ENCODE measurements at places on chromosomes 1 and 21.

DNA sequence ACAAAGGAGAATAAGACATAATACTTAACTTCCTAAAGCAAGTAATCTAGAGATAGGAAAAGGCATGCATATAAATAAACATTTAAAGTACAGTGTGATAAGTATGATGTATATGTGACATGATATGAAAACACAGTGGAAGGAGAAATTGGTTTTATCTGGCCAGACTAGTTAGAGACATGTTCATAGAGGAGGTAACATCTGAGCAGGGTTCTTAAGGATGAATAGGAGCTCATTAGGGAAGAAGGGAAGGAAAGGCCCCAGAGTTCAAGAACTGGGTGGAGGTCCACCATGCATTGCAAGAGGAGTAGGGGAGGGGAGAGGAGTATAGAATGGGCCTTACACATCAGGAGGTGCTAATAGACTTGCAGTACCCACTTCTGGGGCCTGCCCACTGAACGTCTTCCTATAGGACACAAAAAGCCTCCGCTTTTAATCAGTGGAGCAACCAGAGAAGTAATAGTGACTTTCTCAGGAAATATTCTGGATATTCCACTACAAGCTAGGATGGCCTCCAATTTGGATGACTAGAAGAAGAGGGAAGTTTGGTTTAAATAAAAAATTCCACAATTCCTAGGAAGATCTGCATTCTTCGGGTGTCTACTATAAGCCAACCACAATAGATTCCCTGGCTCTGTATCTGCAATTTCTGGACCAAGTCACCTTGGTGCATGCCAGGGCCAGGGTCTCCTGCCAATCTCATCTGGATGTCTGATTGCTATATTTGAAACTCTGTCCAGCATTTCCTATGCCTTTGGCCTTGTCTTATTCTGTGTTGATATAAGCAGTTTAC, 41.9 kb downstream of the NGF start:
- DNase-seq = no peak

DNA sequence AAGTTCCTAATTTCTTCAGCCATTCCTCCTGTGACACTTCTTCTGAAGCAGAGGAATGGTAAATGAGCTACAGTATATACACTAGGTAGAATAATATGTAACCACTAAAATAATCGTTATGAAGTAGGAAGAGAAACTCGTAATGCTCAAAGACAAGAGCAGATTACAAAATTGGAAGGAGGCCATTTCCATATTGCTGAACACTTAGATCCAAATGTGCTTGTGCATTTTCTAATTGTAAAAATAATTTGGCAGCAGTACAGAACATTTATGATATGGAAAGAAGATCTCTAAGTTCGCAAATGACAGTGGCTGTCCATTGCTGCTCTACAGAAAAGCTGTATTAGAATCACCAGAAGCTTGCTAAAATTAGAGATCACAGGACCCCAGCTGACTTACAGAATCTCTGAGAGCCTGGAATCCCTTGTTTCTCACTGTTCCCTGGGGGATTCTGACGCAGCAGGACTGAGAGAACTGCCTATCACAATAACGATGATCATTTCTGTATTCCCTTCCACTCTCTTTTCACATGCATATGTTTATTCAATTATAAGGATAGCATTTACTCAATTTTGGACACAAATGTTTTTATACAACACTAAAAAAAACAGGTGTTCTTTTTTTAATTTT, 242.1 kb downstream of the OMA1 start:
- no peak for DNase-seq

GRCh38 chr1:45238846-45239245, 32.4 kb upstream of the ZSWIM5 start:
- no peak for DNase-seq

DNA sequence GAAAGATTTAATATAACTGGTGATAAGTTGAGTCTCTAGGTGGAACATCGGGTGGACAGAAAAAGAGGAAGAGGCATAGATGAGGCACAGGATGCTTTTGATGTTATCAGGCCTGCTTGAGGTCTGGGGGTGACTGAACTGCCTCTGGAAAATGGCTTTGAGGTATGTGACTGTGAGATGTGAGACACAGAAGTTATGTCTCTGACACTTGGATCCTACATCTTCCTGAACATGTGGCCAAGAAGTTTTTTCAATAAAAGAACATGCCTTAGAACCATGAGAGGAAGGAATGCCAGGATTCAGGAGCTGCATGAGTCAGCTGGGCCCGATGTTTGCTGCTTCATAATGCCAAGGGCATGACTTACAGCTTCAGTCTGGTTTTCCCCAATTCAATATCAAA, 11.5 kb upstream of the AIM2 start:
- DNase-seq = peak; percentile 77

DNA sequence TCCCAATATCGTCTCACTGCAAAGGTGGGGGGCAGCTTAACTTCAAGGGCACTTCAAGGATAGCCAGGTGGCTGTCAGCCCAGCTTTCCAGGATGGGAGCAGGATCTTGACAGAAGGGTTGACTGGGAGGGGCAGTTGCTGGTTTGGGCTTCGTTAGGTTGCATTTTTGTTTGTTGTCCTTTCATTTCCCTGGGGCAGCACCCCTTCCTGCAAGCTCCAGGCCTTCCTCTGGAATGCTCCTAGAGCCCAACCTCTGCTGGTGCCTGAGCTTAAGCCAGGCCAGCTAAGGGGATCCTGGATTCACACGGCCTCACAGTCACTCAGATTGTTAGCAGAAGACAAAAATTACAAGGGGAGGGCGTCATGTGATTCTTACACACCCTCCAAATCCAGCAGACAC, 4.1 kb upstream of the OLIG2 start:
- DNase-seq = no peak

DNA sequence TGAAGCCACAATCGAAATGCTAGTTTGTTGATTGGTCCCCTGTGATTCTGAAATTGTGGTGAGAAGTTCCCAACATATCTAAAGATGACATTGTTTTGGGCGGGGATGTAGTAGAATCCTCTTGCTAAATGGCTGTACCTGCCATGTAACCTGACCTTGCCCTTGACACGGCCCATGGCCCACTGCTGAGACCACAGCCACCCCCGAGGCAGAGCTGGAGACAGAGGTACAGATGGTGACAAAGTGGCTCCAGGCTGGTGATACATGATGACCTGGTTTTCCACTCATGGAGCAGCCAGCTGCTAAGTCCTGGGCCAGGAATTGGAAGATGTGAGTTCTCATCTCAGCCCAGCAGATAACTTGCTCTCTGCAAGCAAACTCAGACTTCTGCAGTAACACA, 226.5 kb downstream of the FOXD2 start:
- DNase-seq = no peak

GRCh38 chr21:42834726-42835191, 44.6 kb downstream of the WDR4 start:
- no peak for DNase-seq

DNA sequence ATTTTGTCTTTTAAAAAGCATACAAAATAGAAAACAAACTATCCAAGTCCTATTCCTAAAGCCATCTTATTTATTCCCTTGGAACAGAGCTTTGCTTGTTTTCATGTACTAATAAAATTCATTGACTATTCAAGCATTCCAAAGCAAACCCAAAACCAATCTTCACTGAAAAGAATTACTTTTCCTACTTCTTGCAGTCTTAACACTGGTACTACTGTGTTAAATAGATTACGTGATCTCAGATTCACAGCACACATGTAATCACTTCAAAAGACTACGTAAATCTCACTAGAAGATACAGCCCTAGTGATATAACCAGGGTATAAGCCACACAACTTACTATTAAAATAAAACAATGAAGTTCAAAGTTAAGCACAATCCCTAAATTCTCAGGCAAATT, 39.0 kb downstream of the ZZZ3 start:
- DNase-seq = no peak

GRCh38 chr1:8137481-8138244, 111.6 kb upstream of the ERRFI1 start:
- peak; percentile 98 for DNase-seq

GRCh38 chr1:218686258-218686657, 341.1 kb downstream of the TGFB2 start:
- DNase-seq = peak; percentile 93

DNA sequence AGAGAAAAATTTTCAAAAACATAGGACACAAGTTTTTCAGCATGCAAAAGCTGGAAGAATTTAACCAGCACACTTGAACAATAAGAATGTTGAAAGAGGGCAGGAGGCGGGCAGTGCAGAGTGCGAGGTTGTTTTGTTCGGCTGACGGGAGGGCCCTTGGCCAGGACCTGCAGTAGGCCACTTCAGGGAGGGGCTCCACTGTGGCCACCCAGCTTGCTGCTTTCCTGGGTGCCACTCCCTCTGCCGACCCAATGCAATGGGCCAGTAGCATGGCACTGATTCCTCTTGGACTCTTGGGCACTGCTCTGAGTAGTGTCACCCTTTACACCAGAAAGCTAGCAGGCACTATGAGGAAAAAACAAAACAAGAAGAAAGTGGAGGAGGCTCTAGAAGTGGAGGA, 92.9 kb downstream of the SNRPE start:
- DNase-seq = no peak

GRCh38 chr1:234780531-234781162, 170.7 kb upstream of the IRF2BP2 start:
- no peak for DNase-seq

DNA sequence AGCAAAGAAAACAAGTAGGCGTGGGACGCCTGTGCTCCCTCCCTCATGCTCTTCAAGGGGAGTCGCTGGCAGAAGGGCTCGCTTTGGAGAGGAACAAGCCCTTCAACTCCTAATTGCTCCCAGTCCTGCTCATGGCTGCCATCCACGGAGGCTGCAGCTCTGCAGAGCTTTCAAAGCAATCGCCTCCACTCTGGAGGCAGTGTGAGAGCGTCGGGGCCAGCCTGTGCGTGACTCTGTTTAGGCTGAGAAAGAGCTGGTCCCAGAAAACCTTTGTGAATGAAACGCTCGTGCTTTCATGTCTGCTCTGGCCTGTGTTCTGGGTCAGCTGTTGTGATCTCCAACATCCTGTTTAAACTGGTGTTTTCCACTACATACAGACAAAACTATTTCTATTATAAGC, 23.9 kb upstream of the RUNX1 start:
- DNase-seq = no peak

GRCh38 chr1:7042322-7043190, 257.3 kb downstream of the CAMTA1 start:
- DNase-seq = peak; percentile 36

DNA sequence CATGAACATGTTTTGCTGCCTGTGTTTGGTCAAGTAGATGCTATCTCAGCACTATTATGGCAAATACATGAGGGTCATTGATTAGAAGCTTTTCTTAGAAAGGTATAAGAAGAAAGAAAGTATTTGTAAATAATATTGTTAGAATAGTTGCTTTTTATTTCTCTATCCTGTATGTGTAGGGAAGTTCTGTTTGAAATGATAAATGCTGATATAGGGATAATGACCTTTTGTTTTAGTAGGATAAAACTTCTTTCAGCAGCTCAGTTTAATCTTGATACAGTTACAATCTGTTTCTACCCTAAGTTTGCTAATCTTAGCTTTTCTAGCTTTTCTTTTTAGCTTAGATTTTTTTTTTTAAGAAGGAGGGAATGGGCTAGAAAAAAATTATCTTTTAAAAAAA, 63.3 kb downstream of the USP25 start:
- DNase-seq = no peak

- DNase-seq = no peak
Observed at GRCh38 chr1:7698641-7699040, 72.5 kb upstream of the VAMP3 start.

GRCh38 chr1:203645996-203646395, 19.4 kb downstream of the ATP2B4 start:
- DNase-seq = peak; percentile 64

GRCh38 chr1:36847761-36848160, 186.6 kb downstream of the GRIK3 start:
- no peak for DNase-seq

GRCh38 chr1:92882819-92883218, 51.0 kb downstream of the RPL5 start:
- DNase-seq = no peak

GRCh38 chr1:89822999-89823628, 2.3 kb downstream of the LRRC8D start:
- DNase-seq = peak; percentile 82

GRCh38 chr1:110433803-110434202, 17.1 kb upstream of the PROK1 start:
- DNase-seq = peak; percentile 93

DNA sequence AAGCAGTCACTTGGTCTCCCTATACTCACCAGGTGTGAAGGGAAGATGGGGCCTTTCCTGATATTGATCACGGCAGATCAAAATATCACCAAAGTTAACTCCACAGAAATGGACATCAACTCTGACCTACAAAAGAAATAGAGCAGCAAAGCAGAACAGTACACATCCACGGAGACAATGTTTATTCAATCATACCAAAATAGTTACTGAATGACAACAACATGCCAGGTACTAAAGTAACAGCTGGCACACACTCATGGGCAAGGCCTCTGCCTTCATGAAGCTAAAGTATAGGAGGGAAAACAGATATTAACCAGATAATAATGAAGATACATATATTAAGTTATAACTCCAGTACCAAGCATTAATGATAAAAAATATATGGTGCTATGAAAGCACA, 59.2 kb upstream of the RASAL2 start:
- DNase-seq = no peak

DNA sequence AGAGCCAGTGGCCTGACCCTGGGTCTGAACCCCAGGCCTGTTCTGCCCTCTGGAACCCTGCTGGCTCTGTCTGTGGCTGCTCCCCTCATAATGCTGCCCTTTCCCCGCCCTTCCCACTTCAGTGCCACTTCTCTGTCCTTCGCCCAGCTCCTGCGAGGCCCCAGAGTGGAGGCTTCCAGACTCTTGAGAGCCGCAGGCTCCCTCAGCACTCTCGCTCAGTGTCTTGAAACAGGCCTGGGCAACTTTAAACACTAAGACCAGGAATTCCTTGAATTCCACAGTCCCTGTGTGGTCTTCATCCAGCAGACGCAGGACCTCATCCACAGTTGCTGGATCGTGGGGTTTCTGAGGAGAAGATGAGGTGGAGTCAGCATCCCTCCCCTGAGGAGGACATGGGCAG, 3.5 kb downstream of the CRNN start:
- DNase-seq = peak; percentile 2

GRCh38 chr1:30805304-30806003, 47.9 kb upstream of the LAPTM5 start:
- DNase-seq = peak; percentile 26

GRCh38 chr1:68168545-68169171, 63.7 kb downstream of the WLS start:
- no peak for DNase-seq

DNA sequence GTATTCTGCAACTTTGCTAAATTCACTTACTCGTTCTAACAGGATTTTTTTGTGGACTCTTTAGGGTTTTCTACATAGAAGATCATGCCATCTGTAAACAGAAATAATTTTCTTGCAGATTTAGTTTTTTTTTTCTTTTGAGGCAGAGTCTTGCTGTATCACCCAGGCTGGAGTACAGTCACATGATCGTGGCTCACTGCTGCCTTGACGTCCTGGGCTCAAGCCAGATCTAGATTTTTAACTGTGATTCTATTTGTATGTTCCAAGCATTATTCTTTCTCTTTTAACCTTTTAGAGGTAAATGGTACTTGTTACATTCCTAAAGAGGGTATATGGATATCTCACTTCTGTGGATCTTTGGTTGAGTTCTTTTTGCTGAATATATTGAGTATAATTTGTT, 18.6 kb downstream of the FABP3 start:
- peak; percentile 58 for DNase-seq

GRCh38 chr1:115976062-115976920, at the start of gene SLC22A15:
Gene SLC22A15 (plus strand): TSS chr1:115976513. CDS start chr1:115976628, 115 bp downstream.
- DNase-seq = peak; percentile 34

Measured in amniotic epithelial cell (primary cell).